CD4-positive, alpha-beta T cell treated with Interleukin-17A for 1 hour (primary cell): ENCODE measurements at places on chromosomes 7 and 10.

DNA sequence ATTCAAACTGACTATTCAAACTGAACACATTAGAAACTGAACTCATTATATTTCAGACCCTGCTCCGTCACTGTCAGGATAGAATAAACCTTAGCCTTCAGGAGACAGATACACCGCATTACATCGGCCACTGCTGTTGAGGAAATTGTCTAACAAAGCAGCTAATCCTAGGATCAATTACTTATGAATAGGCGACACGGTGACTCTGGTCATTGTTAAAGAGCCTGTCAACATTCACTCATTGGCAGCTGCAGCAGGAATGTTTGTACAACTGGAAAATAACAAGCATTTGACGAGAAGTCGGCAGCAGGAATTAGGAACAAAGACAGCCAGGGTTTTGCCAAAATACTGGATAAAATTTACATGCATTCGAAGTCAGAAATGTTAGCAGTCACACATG is 112.0 kb upstream of the MKX start:
- DNase-seq, result no peak

DNA sequence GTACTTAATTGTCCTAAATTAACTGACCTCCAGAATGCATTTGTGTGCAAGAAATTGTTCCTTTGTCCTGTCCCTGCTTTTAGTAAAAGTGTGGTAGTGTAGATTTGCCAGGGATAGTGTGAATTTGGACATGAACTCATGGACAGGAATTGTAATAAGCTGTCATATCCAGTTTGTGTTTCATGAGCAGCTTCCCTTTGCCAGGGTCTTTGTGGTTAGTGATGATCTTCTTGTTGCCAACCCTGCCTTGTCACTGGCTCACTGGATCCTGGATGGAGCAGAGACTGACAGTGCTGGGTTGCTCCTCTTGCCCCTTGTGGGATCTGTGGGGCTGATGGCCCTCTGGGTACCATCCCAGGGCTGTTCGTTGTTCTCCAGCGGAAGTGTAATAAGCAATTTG is 110.1 kb downstream of the CCNY start:
- no peak for DNase-seq

GRCh38 chr7:132842478-132842877 is 239.4 kb downstream of the CHCHD3 start:
- no peak for DNase-seq

DNA sequence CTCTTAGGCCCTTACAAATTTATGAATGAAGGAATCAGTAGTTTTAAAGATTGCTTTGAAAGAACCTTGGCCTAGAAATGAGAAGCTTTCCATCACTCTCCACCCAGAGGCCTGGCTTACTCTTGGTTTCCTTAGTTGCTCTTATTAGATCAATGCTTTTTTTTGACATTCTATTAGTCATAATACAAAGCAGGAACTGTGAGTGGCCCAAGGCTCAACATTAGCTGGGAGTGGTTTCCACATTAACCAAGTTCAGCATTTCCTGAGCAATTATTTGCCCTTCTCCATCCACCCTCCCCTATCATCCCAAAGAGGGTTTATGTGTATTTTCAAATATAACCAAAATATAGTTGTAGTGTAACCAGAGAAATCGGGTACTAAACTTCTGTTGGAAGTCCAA is 103.4 kb upstream of the FAM204A start:
- DNase-seq, result no peak

- DNase-seq, result no peak
These were observed 82.5 kb upstream of the TMEM72 start for GRCh38 chr10:44828508-44829142.

DNA sequence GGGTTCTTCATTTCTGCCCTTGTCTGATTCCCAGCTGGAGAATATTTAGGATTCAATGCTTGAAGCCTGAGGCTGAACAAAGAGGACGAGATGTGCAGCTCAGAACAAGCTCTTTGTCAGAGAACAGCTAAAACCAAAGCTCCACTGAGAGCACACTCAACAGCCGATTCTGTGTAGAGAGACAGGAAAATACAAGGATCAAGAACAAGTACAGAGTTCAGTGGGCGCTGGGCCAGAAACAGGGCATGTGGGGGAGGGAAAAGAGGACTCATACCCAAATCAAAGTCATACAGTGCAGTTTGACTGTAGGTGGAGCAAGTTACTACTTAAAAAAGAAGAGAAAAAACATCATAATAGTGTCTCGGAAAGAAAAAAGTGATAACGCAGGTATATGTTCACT is at the start of gene AGMO:
TSS of gene AGMO (minus strand) at position 181 of the 400 bp plus-strand sequence.
- no peak for DNase-seq

- DNase-seq, result no peak
These were observed 604.5 kb downstream of the INHBA start for GRCh38 chr7:41098402-41098801.

- DNase-seq, result no peak
These were observed 202.9 kb upstream of the PLXNA4 start for GRCh38 chr7:132779164-132779563.
